ENCODE measurements at places on chromosomes 2 and 18. TPM values are rescaled to one million over a fixed set of nuclear protein-coding genes. Genes with fewer than 3 reads are reported as not detected.

DNA sequence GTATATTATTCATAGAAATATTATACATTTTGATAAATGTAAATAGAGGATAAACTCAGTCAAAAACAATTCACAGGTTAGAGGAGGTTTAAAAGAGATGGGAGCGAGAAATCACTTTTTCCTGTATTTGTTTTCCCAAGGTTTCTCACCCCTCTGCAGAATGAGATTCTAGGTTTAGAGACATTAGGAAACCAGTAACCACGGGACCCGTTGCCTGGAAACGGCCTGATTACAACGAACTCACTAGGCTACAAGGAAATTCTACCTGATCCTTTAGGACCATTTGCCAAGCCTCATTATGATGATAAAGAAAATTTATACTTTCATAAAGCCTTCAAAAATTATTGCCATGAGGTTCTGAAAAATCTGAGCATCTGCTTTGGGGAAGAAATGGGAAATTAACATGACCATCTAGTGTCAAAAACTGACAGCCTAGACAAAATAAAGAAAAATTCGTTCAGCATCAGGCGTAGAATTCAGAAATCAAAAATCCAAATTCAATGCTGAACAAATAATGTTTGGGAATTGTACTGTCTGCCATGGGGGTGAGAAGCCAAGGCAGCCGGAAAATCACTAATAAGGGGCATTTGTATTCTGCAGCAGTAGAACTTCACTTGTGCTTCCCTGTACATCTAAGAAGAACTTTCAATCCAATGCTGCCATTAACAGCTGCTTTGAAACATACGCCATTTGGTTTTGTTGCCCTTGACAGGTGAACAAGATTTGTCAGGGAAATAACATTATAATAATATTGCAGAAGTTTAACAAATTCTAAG is 262.3 kb downstream of the NRXN1 start:
- DNase-seq, result no peak

GRCh38 chr2:136783856-136784255 is 18.5 kb downstream of the THSD7B start:
- no peak for DNase-seq

- DNase-seq, result no peak
These were observed 431.2 kb upstream of the FAM98A start for GRCh38 chr2:34030273-34030672.

GRCh38 chr2:30487603-30488002 is 40.6 kb downstream of the LCLAT1 start:
- DNase-seq, result no peak

PDCD1 gene
- total RNA-seq, result not detected

- no peak for DNase-seq
These were observed 50.2 kb upstream of the CABLES1 start for GRCh38 chr18:23085066-23085465.

DNA sequence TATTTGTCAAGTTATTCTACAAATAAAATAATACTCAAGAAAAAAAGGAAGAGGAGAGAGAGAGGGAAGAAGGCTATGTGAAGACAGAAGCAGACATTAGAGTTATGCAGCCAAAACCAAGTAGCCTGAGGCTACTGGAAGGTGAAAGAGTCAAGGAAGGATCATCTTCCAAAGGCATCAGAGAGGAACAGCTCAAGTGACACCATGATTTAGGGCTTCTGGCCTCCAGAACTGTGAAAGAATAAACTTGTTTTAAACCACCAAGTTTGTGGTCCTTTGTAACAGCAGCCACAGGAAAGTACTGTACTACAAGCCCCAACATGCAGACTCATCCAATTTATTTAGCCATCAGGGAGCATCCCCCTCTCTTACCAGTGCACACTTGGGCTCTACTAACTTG is 788.5 kb upstream of the LRRTM1 start:
- no peak for DNase-seq

- no peak for DNase-seq
These were observed 10.8 kb downstream of the TYMS start for GRCh38 chr18:668260-668659.

DNA sequence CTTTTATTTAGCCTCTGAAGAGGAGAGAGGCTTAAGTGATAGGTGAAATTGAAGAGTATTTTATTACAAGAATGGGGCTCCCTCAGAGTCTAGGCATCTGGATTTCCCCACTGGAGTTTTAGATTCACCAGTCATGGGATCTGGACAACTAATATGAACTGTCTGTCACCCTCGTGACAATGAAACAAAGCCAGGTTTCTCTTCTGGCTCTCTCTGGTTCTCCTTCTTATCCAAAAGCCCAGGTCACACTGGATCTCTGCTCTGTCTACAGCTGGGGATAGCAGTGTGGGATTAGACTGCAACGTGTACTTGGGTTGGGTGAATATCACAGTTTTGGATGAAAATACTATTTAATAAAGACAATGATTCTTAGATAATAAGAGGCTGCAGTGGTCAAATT is 31.2 kb downstream of the LHCGR start:
- DNase-seq, result no peak

DNA sequence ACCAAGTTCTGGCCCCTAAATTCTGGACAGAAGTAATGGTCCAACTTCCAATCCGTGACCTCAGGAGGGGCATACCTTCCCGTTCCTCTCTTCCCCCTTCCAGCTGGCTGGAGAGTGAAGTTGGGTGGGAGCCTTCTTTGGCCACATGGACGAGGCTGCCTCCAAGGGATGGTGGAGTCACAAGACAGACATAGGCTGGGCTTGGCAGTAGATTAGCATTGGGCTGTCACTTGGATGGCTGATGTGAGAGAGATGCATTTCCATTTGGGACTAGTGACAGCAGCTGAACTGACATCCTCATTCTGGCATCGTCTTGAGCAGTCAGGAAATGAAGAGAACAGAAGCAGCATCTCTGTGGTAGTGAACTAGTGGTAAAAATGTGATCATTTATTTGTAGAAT is 12.6 kb downstream of the NT5DC4 start:
- no peak for DNase-seq

All from tongue (tissue), 3 donors.